ENCODE measurements at places on chromosomes 1 and 21.
A peak's percentile ranks its signal among the peaks of the same experiment; 100 is the strongest.

DNA sequence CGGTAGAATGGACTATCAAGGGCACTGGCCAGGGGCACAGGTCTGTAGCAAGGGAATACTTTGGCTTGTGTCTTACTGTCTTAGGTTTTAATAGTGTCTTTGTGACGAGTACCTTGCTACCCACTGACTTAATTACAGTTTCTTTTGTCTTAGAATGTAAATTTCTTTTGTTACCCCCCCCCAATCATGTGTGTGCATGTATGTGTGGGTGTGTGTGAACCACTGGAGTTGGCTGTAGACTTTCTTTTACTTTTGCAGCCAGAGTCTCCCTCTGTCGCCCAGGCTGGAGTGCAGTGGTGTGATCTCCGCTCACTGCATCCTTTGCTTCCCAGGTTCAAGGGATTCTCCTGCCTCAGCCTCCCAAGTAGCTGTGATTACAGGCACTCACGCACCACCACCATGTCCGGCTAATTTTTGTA lies 61.8 kb upstream of the CLDN14 start:
- no peak for DNase-seq

DNA sequence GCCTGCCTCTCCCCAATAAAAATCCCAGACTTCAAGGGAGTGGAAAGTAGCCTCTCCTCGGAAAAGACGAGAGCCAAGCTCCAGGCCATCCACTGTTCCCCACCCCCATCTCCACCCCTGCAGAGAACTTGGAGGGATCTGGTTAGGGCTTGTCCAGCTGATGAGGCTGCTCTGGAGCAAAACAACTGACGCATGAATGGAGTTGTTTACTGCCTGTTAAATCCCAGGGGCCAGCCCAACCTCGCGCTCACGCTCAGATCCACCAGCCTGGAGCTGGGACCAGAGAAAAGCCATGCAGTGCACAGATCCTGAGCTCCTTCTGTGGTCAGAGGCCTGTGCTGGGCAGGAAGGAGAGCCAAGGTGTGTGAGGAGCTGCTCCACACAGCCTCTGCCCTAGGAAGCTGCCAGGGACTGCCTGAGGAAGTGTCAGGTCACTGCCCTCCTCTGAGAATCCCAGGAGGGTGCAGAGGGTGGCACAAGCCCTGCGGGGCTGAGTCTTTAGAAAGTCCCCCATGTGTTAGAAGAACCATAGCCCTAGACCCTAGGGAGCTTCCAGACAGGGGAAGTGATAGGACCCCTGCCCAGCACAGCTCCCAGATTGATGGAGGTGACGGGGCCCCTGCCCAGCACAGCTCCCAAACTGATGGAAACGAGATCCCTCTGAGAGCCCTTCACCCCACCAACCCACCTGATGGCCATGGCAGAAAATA lies 109.0 kb upstream of the IPO9 start:
- no peak for DNase-seq

- no peak for DNase-seq
Observed at GRCh38 chr1:177650947-177651346, 318.9 kb downstream of the SEC16B start.

- DNase-seq: no peak
Observed at GRCh38 chr21:36465478-36465877, 14.4 kb downstream of the CLDN14 start.

DNA sequence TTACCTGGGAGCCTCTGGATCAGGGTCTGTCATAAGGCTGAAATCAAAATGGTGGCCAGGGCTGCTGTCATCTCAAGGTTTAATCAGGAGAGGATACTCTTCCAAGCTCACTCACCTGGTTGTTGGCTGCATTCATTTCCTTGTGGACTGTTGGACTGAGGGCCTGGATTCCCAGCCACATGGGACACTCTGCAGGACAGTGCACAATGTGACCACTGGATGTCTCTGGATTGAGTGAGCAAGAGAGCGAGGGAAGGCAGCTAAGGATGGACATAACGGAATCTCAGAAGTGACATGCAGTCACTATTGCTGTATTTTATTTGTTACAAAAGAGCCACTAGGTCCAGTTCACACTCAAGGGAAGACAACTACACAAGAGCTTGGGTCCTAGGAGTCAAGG lies 229.1 kb downstream of the S1PR1 start:
- no peak for DNase-seq

DNA sequence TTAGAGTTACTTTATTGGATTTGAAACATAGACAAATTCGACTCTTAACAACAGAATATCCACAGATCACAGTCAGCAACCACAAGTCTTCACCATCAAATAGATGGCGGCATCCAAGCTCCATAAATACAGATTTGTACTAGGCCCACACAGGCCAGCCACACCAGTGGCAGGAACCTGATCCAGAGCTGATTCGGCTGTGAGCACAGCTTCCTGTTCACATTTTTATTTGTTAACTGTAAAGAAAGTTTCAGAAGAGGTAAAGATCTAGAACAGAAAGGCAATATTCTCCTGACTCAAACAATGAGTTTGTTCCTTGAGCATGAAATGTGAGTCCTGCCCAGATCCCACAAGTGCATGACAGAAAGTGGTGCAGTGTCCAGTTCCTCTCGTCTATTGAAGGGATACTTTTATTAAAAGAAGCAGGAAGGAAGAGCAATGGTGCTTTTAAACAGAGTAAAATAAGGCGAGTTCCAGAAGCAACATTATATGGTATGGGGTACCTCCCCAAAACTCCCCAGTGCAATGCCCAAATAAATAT lies 205.8 kb downstream of the SLC45A1 start:
- DNase-seq: no peak

DNA sequence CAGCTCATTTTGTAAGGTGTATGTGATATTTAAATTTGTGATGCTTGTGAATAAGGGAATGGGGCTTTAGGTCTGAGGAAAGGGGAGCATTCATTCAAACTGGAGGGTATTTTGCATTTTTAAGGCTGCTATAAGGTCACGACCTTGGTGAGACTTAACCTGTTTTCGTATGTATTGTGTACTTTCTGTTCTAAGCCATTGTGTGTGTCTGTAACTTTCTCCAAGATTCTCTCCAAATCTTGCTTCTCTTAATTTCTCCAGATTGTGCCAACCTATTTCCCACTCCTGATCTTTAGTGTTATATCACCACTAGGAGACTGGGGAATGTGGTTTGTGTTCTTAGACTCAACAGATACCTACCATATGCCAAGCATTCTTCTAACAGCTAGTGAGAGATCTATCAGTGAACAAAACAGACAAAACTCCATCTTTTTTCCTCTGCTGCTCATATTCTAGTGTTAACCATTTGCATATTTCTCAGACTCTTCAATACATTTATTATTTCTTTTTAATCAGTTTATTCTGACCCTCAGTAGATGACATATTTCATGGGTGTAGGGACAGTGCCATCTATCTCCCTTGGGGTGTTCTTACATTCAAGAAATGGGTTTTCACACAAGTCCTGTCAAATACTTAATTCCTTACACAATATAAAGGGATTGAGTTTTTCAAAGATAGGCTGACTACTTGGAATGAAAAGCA lies 27.5 kb downstream of the ATP1B1 start:
- DNase-seq: no peak

- DNase-seq: peak; percentile 63
Observed at GRCh38 chr1:8873506-8874229, 4.8 kb downstream of the ENO1 start.

DNA sequence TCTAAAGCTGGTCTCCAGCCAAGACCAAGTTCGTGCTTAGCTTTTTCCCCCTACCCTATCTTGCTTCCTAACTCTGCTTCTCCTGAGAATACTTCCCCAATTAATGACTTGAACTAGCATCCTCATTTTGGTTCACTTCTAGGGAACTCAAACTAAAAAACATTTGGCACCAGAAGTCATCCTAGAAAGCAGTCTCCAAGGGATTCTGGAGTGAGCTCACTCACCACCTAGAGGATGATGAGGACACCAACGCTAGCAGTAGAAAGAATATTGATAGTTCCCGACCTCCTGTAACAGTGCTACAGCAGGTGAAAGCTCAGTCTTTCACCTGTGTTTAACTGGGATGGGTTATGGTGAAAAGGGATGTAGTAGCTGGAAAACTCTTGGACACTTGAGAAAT lies 4.7 kb upstream of the PSMB2 start:
- DNase-seq: no peak

DNA sequence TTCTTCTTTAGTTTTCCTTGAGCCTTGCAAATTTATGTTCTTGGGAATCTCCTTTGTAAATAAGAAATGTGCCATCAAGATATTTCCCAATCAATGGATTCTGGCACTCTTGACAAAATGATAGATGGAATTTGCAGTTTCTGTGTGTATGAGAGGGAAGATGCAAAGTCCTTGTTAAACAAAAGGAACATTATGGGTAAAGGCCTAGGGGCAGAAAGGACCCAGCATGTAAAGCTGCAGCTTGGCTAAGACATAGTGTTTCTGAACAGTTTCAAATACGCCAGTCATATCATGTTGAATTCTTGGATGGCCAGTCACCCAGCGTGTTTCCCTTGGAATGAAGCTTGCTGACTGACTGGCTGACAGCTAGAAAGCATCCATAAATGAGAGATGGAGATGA lies 210.8 kb downstream of the NFIA start:
- no peak for DNase-seq

- DNase-seq: no peak
Observed at GRCh38 chr1:15747378-15747777, 5.1 kb downstream of the TMEM82 start.

DNA sequence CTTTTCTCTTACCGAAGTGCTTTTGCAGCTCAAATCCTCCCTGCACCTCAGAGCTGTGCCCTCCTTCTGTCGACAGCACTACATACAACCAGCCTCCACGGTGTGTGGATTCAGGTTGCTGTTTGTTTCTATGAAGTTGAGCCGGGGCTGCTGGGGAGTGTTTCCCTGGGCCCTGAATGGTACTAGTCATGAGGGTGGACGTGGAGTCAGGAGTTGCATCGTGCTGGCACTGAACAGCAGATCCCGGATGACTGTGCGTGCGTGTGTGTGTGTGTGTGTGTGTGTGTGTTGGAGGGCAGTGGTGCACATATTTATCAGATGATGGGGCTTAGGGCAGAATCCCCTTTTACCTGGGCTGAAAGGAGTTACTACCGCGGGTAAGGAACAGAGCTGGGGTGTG lies 47.0 kb downstream of the ACTL8 start:
- DNase-seq: no peak

DNA sequence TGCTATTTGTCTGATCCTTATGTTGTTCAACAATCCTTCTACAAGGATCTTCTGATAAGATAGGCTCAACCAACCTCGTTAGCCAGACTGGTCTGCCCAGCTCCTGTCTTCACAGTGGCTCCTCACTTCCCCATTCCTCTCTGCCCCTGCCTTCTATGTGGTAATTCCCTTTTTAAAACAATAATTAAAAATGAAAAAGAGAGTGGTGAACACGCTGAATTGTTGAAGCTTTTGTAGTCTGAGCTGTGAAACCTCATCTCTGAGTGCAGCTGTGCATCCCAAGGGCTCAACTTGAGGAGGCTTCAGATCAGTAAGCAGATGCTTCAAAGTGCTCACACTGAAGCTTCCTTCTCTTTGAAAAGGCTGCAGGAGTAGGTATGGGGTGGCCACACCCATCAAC lies 70.7 kb upstream of the JUN start:
- no peak for DNase-seq

DNA sequence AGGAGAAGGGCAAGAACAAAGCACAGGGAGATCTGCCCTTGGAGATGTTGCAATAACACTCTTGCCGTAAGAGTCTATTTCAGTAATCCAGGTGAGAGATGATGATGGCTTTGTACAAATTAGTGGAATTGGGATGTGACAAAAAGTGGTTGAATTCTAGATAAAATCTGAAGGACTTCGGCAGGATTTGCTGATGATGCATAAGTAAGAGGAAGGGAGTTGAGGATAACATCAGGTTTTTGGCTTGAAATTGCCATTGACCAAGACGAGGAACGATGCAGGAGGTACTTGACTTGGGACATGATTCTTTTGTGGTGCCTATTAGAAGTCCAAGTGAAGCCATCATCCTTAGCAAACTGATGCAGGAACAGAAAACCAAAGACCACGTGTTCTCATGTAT lies 238.1 kb downstream of the GRIK1 start:
- DNase-seq: no peak

- DNase-seq: no peak
Observed at GRCh38 chr1:226873771-226874578, 3.6 kb downstream of the PSEN2 start.

DNA sequence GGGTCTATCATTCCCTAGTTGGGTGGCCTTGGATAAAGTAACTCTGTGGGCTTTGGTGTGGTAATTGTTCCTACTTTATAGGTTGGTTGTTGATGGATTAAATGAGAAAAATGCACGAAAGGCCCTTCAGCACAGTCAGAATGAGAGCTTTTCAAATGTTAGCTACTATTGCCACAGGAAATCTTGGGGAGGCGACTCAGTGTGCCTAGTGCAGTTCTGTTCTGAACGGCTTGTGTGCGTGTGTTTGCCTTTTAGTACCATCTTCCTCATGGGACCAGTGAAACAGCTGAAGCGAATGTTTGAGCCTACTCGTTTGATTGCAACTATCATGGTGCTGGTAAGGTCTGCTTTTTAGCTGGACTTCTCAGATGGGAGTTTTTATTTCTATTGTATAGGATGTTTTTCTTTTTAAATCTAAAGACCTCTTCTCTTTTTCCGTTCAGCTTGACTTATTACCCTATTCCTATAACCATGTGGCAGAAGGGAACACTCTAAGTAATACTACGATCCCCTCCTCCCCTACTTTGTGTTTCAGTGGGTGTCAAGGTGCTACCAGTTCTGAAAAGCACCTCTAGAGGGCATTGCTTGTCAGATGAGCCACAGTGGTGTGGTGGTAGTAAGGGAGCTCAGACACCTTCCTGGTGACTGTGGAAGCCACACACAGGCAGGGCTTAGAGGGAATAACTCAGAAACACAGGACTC lies 9.2 kb downstream of the SFT2D2 start:
- peak; percentile 24 for DNase-seq

- DNase-seq: no peak
Observed at GRCh38 chr1:36034692-36035091, 49.2 kb upstream of the TEKT2 start.

GRCh38 chr1:181151378-181152326 lies 63.2 kb downstream of the IER5 start:
- no peak for DNase-seq

- no peak for DNase-seq
Observed at GRCh38 chr21:26365849-26366248, 195.3 kb upstream of the APP start.

GRCh38 chr21:38246511-38246910 lies 10.3 kb upstream of the KCNJ15 start:
- DNase-seq: no peak

- no peak for DNase-seq
Observed at GRCh38 chr1:112544011-112544688, 35.4 kb downstream of the WNT2B start.

DNA sequence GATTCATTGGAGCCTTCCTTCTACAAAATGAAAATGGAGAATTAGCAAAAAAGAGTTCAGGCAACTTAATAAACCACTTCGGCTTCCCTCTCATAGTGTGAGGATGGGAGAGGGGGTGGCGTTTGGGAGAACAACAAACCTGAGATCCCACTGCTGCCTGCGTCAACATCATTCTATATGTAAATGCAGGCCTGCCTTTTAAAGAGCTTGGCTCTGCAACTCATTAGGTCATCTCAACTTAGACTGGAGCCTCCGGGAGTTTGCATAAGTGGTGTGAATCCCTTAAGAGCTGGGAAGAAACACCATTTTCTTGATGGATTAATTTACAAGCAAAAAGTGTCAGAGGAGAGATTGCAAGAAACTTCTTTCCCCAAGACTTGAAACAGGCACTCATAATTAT lies 127.6 kb upstream of the DAB1 start:
- DNase-seq: no peak
